Transverse colon (tissue), 4 donors: ENCODE measurements at places on chromosomes 4 and X.
A peak's percentile ranks its signal among the peaks of the same experiment; 100 is the strongest.

DNA sequence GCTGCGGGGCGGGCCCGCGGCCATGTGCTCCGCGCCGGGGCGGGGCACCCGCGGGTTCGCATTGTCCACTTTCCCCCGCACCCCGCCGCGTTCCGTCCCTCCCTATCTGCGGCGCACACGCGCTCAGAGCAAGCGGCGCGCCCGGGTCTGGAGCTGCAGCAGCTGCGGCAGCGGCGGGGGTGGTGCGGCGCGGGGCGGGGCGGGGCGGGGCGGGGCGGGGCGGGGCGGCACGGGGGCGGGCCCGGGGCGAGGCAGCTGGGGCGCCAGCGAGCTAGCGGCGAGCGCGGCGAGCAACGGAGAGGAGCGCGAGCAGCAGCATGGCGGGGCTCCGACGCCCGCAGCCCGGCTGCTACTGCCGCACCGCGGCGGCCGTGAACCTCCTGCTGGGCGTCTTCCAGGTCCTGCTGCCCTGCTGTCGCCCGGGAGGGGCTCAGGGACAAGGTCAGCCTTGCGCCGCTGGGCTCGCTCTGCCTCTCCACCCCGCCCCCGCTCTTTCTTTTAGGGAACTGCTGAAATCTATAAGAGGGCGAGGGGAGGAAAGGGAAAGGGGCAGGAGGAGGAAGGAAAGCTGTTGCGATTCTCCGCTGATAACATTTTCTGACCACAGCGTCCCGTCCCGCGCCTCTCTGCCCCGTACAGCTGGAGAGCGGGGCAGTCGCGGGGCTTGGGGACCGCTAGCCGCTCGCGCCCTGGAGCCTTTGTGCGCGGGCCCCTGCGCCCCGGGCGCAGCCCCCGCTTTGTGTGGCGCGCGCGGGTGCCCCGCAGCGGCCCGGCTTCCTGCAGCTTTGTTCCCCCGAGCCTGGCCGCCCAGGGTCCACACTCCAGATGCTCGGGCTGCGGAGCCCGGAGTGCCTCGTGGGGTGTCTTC lies at the start of gene TMEM131L:
TSS of gene TMEM131L (plus strand) at position 280 of the 868 bp plus-strand sequence. CDS start at position 318, 38 bp downstream.
- DNase-seq, result peak; percentile 72
- no peaks in the 10 kb centered on the region for H3K36me3 ChIP-seq
- H3K4me3 ChIP-seq, result peak within 1 kb of the TSS; percentile 83
- no peaks in the 10 kb centered on the region for H3K27me3 ChIP-seq

- H3K27ac ChIP-seq, result no peak overlapping the region
- no peak overlapping the region for H3K4me3 ChIP-seq
- H3K27me3 ChIP-seq, result no peaks in the 10 kb centered on the region
- DNase-seq, result no peak
- no peaks in the 10 kb centered on the region for H3K4me1 ChIP-seq
Observed at GRCh38 chr4:23384741-23385140, 505.1 kb downstream of the PPARGC1A start.

DNA sequence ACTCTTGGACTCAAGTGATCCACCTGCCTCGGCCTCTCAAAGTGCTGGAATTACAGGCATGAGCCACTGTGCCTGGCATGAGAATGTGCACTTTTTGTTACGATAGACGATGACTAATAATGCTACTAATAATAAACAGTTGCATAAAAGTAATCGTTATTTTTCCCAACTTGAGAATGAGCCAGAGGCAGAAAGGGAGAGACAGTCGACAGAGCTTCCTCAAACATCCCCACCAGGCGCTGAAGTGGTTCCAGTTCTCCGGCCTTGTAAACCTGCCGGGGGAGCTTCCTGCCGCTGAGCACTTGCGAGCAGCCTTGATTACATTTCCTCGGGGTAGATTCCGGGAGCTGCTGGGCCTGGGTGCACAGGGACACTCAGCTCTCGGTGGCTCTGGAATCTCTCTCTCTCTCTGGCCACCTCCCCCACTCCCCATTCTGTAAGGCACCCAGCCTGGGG lies 8.9 kb upstream of the HTRA3 start:
- H3K4me3 ChIP-seq, result no peak overlapping the region
- H3K27ac ChIP-seq, result peak overlapping the region; percentile 13
- H3K36me3 ChIP-seq, result no peaks in the 10 kb centered on the region
- DNase-seq, result peak; percentile 39

DNA sequence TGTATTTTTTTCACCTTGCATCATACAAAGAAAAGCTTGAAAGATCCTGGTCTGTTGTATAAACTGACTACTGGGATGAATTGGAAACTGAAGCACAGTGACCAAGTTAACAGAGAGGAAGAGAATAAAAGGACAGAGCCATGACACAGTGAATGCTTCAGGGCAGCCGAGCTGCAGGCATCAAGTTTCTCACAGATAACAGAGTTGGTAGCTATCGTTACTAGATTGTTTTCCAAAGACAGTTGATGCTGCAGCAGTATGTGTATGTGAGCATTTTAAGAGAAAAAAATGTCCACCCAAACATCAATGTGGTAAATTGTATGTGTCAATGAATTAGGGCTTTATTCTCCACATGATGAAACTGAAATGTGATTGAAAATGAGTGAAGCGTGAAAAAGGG lies 1032.7 kb downstream of the ADGRL3 start:
- H3K4me3 ChIP-seq, result no peak overlapping the region
- no peak overlapping the region for H3K27ac ChIP-seq
- DNase-seq, result no peak
- no peaks in the 10 kb centered on the region for H3K27me3 ChIP-seq
- H3K4me1 ChIP-seq, result no peaks in the 10 kb centered on the region

DNA sequence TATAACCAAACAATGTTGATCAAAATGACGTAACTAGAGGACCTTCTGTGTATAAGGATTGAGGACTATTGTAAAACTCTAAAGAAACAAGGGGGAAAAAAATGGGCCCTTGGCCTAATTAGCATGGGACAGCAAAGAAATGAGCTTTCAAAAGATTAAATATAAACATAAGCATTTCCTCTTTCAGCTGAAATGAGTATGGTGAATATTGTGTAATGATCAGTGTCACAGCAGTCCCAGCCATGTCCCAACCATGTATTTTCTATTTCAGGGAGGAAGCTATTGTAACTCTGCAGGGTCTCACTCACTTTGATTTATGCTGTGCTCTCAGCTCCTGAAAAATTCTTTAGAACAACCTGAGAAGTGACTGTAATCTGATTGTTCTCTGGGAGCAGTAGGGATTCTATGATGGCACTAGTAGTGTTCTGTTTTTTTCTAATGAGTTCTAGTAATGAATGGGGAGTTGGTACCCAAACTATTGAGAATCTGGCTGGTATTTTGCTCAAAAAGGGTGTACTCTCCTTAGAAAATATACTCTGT lies 25.8 kb downstream of the ANXA10 start:
- no peak overlapping the region for H3K27ac ChIP-seq
- no peaks in the 10 kb centered on the region for H3K27me3 ChIP-seq
- no peaks in the 10 kb centered on the region for H3K36me3 ChIP-seq

- no peak for DNase-seq
- H3K4me1 ChIP-seq, result no peaks in the 10 kb centered on the region
- H3K27ac ChIP-seq, result no peak overlapping the region
- H3K27me3 ChIP-seq, result no peaks in the 10 kb centered on the region
- no peak overlapping the region for H3K4me3 ChIP-seq
Observed at GRCh38 chrX:134502686-134503085, 42.7 kb downstream of the HPRT1 start.

DNA sequence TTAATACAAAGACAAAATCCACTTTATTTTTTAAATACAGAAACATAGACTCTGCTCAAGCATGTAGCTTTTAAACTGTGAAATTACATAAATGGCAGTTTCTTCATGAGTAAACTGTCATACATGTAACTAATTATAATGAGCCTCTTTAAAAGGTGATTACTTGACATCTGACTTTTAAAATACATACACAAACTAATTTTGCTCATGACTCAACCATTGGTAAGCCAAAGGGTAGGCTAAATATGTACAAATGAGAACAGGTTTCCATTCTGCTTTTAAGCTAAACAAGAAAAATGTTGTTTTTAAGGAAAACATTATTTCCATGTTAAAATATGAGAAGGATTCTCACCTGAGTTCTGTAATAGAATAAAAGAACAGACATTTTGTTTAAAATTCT lies 27.9 kb downstream of the CAMK2D start:
- H3K27ac ChIP-seq, result no peak overlapping the region
- DNase-seq, result no peak
- no peak overlapping the region for H3K4me3 ChIP-seq
- H3K4me1 ChIP-seq, result no peaks in the 10 kb centered on the region
- H3K36me3 ChIP-seq, result no peaks in the 10 kb centered on the region
- H3K27me3 ChIP-seq, result no peaks in the 10 kb centered on the region

DNA sequence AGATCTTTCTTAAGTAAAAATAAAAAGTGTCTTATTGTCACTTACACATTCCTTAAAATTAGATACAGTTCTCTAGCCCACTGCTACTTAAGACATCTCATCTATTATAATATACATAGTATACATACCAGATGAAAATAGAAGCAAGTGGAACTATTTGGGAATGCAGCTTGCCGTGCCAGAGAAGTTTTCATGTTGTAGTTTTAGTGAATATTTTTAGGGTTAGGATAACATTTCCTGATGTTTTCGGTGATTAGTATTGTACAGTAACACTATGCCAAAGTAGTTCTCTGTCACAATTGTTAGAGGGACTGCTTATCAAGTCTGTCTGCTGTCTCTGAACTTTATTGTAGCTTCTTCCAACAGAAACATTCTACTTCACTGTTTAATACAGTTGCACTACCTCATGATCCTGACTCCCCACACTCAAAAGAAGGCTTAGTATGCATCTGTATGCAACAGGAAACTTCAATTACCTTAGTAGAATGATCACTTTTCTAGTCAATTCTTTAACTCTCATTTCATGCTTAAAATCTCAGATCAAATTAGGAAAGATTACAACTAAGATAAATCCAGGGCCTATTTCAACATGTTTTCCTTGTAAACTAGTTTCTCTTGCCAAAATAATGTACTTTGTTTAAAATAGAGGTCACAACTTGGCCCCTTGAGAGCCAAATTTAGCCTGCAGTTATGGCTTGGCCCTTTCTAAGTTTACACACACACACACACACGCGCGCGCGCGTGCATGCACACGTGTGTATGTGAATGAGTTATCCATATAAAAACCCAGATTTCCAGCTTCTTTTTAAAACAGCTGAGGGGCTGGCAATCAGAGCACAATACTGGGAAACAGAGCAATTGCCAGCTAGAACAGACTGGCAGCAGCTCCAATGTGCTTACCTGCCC lies 42.3 kb upstream of the SRPX start:
- H3K4me3 ChIP-seq, result no peak overlapping the region
- no peaks in the 10 kb centered on the region for H3K4me1 ChIP-seq
- H3K36me3 ChIP-seq, result no peaks in the 10 kb centered on the region
- no peak for DNase-seq
- H3K27me3 ChIP-seq, result no peaks in the 10 kb centered on the region
- no peak overlapping the region for H3K27ac ChIP-seq

DNA sequence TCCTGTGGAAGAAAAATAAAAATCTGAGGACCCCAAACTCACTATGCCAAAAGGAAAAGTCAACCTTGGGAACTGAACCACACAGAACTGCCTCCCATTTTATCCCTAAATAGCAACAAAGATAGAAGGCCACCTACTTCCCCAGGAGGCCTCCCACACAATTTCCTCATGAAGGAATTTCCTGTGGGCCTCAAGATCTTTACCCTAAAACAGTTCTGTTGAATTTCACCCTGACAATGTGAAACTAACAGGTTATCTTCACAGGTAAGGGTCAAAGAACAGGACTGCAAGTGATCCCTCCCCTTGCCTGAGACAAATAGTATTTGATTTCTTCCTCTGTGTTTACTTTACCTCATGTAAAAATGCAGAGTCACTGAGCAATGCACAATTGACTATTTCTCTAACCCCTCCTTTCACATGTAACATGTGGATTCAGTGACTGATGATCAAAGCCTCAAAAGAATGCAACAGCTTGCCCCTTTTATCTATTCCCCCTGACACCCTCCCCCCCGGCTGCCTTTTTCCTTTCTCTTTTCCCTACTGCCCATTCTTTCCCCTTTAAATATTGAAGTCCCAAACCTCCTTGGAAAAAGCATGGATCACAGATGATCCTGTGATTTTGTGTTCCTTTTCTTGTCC lies 33.3 kb downstream of the MEPE start:
- H3K36me3 ChIP-seq, result no peaks in the 10 kb centered on the region
- H3K4me1 ChIP-seq, result peaks cover 7% of the 10 kb centered on the region
- H3K27ac ChIP-seq, result no peak overlapping the region

DNA sequence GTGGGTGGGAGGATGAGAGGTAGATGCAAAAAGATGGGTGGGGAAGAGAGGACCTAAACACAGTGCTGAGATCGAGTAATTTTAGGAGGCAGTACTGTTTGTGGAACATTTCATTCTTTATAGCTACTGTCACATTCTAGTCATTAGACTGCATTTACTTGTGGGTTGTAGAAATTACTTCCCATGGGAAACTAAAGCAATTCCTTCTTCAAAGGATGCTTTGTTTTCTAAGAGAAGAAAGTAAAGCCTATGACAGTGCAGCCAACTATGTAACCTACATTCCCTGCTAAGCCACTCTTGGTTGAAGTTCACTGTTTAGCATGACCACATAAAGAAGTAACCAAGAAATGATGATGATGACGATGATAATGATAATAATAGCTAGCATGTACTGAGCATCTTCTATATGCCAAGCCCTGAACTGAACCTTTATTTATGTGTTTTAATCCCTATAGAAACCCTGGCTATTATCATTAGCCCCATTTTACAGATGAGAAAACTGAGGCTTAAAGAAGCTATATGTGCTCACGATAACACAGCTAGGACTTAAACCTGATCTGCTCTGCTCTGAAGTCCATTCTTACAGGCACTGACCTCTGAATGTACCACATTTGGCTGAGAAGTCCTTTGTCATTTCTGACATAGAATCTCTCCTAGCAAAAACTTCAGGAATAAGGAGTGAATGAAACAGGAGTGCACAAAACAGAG lies 114.5 kb upstream of the KIT start:
- DNase-seq, result no peak
- H3K27me3 ChIP-seq, result no peaks in the 10 kb centered on the region
- H3K4me3 ChIP-seq, result no peak overlapping the region
- no peak overlapping the region for H3K27ac ChIP-seq

DNA sequence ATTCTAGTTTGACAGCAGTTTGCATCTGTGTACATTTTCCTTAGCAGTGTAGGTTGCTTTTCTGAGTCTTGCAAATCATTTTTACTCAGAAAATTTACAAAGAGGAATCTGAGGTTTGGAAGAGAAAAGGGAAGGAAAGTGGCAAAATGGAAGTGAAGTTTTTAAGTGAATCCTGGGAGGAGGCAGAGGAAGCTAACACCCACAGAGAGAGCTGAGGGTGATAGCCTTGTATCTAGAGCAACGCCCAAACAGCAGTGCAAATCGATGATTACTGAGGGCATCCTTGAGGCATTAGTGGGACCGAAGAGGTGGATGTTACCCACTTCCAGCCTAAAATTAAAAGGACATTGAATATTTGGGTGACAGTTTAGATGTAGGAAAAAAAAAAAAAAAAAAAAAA lies 31.8 kb downstream of the KLF3 start:
- H3K27me3 ChIP-seq, result no peaks in the 10 kb centered on the region
- peaks cover 37% of the 10 kb centered on the region for H3K4me1 ChIP-seq
- H3K4me3 ChIP-seq, result no peak overlapping the region

DNA sequence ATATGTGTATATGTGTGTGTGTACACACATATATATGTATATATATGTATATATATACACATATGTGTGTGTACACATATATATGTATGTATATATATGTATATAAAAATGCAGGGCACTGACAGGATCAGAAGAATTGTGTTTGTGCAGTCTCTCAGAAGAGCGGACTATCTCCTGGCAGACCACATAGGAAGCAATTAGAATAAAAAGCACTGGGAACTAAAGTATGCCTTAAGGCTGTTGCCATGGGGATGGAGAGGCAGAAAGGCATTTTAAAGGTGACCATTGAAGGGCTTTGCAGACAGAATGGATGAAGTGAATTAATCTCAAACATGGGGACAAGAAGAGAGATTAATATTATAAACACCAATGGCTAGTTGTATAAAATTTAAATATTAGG lies 33.7 kb upstream of the USP51 start:
- H3K4me3 ChIP-seq, result no peak overlapping the region
- no peaks in the 10 kb centered on the region for H3K36me3 ChIP-seq
- no peak for DNase-seq
- H3K4me1 ChIP-seq, result no peaks in the 10 kb centered on the region
